GM19239 (cell line): ENCODE measurements at places on chromosomes 4 and X.

- DNase-seq: no peak
Observed at GRCh38 chr4:52116641-52117040, 65.5 kb downstream of the SPATA18 start.

GRCh38 chr4:151443752-151444151, 34.8 kb downstream of the FHIP1A start:
- DNase-seq: no peak

DNA sequence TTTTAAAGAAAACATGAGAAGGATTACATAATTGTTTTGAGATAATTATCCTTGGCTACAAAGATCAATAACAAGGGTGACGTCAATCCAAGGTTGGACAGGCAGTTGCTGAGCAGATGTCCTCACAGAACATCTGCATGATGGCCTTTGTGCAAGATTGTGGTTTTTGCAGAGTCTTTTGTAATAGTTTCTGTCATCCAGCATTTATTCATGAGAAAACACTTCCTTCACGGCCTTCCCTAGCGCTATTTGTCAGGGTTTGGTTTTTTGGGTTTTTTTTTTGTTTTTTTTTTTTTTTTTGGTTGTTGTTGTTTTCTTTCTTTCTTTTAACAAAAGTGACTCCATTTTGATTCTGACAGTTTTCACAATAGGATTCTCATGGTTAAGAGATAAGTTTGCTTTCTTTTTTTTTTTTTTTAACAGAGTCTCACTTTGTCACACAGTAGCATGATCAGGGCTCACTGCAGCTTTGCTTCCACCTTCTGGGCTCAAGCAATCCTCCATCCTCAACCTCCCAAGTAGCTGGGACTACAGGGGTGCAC, 31.5 kb upstream of the ELF2 start:
- DNase-seq: no peak

- DNase-seq: no peak
Observed at GRCh38 chr4:98150092-98150761, 7.0 kb upstream of the STPG2 start.

DNA sequence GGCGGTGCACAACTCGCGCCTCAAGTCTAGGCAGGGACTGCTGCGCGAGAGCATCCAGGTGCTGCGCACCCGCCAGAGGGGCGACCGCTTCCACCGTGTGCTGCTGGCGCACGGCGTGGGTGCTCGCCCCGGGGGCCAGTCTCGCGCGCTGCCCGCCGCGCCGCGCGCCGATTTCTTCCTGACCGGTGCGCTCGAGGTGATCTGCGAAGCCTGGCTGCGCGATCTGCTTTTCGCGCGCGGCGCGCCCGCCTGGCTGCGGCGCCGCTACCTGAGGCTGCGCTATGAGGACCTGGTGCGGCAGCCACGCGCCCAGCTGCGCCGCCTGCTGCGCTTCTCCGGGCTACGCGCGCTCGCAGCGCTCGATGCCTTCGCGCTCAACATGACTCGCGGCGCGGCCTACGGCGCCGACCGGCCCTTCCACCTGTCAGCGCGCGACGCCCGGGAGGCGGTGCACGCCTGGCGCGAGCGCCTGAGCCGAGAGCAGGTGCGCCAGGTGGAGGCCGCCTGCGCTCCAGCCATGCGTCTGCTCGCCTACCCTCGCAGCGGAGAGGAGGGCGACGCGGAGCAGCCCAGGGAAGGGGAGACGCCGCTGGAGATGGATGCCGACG, 1.3 kb downstream of the CHST7 start:
- no peak for DNase-seq

DNA sequence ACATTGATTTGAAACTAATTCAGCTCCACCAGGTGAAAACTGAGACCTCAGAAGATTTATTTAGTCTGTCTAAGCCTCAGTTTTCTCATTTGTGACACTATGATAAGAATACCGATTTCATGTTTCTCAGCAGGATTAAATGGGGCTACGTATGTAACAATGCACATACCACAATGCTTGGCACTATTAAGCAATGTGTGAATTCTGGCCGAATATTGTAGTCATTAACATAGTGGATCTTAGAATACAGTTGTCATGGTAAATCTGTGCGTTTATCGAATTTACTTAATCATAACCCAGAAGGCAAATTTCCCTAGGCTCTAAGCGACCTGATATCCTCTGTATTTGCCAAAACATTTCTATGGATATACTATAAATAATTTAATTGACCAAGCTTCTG, 69.1 kb downstream of the TMA16 start:
- no peak for DNase-seq

GRCh38 chrX:72023071-72023470, 108.6 kb downstream of the RTL5 start:
- DNase-seq: no peak

DNA sequence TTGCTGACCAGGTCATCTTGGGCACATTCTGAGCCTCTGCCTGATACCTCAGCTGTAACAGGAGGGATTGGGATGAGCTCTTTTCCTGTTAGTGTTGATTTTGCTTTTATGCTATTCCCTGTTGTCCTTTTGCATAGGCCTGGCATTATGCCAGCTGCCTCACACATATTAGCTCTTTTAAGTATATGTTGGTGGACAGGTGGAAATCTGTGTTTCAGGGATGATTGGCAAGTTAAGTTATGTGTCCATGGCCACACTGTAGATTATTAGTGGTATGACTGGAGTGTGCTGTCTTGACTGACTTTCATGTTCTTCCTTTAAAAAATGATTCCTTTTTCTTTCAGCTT, 28.9 kb downstream of the NSD2 start:
- DNase-seq: no peak

- DNase-seq: no peak
Observed at GRCh38 chr4:83305187-83305586, 20.6 kb upstream of the COQ2 start.

DNA sequence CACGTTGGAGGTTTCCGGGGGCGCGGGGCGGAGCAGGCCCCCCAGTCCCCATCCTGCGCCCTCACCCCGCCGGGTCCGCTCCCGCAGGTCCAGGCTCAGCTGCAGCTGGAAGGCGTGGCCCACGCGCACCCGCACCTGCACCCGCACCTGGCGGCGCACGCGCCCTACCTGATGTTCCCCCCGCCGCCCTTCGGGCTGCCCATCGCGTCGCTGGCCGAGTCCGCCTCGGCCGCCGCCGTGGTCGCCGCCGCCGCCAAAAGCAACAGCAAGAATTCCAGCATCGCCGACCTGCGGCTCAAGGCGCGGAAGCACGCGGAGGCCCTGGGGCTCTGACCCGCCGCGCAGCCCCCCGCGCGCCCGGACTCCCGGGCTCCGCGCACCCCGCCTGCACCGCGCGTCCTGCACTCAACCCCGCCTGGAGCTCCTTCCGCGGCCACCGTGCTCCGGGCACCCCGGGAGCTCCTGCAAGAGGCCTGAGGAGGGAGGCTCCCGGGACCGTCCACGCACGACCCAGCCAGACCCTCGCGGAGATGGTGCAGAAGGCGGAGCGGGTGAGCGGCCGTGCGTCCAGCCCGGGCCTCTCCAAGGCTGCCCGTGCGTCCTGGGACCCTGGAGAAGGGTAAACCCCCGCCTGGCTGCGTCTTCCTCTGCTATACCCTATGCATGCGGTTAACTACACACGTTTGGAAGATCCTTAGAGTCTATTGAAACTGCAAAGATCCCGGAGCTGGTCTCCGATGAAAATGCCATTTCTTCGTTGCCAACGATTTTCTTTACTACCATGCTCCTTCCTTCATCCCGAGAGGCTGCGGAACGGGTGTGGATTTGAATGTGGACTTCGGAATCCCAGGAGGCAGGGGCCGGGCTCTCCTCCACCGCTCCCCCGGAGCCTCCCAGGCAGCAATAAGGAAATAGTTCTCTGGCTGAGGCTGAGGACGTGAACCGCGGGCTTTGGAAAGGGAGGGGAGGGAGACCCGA, 14.0 kb downstream of the SHOX start:
- no peak for DNase-seq

GRCh38 chrX:21699136-21699535, 41.0 kb upstream of the KLHL34 start:
- DNase-seq: no peak

DNA sequence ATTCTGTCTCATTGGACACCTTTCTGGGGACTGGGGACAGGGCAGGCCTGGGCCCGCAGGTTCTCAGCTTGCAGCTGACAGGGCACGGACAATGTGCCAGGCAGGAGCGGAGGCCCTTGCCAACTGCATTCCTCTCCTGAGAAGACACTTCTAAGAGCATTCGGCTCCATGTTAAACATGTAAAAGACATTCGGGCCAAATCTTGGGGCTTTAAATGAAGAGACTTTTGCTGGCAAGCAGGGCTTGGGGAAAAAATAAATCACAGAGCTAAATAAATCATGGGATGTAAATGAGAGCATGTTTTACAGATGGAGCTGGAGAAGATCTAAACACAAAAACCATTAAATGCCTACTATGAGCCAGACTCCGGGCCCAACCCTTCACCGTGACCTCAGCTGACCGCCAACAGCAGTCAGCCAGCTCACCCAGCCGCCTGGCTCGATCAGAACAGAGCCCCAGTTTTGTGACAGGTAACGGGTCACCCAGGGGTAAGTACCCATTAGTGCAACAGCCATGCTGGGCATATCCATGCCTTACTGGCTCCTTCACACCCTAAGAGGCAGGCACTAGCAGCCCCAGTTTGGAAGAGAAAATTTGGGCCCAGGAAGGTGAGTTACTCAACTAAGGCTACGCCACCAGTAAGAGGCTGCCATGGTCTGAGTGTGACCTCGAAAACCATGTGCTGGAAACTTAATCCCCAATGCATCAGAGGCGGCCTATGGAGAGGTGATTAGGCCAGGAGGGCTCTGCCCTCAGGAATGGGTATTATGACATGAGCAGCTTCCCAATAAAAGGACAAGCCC, 14.7 kb downstream of the WDR1 start:
- DNase-seq: no peak

DNA sequence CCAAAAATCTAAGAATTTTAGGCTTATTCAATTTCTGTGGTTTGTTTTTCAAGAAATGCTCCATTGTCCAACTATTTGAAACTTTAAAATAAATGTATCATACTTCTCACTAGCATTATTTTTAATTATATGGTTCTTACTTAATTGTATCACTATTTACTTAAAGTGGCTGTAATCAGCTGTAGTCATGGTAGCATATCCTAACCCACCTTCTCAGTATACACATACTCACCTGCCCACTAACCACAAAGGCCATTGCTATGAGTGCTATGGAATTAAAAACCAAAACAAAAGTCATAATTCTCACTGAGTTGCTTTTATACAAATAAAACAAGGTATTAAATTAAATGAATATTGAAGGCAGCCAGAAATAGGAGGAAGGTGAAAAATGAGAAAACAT, 5.0 kb downstream of the FBXO8 start:
- DNase-seq: no peak

DNA sequence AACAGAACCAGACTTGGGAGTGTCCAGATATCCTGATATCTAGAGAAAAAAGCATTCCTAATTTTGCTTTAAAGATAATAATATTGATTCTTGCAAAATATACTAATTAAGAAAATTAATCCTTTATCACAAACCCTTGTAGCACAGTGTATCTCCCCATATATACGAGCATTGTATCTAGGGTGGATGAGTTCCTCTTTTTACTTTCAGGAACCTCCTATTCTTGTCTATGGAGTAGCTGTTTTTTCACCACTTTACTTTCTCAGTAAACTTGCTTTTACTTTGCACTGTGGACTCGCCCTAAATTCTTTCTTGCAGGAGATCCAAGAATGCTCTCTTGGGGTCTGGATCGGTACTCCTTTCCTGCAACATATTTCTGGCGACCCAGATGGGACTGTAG, 103.9 kb downstream of the GLUD2 start:
- no peak for DNase-seq

DNA sequence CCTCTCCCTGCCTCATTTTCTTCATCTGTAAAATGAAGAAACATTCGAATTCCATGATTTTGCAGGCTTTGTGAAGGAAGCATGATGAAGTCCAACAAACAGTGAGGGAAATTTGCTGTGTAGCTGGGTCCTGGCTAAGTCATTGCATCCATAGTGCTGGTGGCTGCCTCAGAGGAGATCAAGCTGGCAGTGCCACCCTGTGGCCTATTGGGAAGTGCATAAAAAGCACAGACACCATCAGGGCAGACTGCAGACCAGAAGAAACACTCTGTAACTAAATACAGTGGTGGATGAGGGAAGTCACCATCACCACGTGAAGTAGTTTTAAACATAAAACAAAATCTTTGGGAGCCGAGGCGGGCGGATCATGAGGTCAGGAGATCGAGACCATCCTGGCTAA, 40.7 kb upstream of the DDX3X start:
- no peak for DNase-seq

DNA sequence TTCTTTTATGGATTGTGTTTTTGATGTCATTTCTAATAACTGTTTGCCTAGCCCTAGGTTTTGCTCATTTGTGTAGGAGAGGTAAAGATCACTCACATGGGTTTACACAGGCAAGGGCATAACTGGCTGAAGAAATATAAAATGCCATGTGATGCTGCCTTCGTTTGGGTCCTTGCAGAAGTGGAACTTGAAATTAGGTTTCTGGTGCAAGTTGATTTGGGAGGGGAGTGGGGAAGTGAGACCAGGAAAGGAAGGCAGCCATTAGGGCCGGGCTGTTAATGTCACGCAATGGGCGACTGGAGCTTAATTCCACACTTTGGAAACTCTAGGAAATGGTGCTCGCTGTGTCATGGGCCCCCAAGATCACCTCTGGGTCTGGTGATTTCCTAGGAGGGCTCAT, 14.5 kb downstream of the CLCN4 start:
- no peak for DNase-seq

GRCh38 chrX:71846429-71846828, 64.2 kb upstream of the NHSL2 start:
- no peak for DNase-seq

GRCh38 chrX:70168238-70169188, 8.8 kb upstream of the DGAT2L6 start:
- no peak for DNase-seq

DNA sequence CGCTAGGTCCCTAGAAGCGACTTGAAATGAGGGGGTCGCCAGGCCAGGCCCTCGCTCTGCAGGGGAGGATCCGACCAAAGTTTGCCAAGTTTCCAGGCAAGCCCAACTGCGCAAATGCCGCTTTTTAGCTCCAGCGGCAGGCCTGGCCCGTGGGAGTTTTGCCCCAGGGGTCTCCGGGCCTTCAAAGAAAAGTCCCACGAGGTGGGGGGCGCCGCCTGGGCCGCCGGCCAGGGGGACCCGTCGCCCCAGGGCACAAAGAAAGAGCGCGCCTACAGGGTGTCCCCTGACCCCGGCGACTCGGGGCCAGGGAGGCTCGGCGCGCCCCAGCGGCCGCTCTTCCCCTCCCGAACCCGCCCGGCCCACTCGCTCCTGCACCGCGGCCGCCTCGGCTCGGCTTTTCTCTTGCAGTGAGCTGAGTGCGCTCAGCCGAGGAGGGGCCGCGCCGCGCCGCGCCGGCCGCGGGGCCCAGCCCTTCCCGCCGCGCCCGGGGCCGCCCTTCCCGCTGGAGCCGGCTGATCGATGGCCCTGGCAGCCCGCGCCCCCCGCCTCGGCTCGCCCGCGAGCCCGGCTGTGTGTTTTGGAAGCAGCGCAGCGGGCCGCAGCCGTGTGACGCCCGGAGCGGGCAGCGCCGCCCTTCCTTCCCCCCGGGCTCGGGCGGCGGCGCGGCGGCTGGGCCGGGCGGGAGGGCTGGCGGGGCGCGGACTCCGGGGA, 754 bp upstream of the KLF3 start:
- peak; percentile 76 for DNase-seq

DNA sequence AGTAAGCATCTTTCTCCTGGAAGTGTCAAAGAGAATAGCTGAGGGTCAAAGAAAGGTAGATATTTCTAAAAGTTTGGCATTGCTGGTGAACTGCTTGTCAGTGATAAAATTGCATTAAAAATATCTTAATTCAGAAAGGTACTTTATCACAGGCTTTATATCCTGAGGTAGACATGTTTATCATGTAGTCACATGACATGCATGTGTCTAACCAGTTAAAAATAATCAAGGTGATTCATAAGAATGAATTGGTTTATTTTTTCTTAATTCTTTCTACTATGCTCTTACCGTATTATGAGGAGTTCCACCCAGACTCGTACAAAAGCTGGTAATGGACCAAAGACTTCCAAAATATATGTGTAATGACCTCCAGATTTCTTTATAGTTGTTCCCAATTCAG, 6.1 kb downstream of the SLC7A11 start:
- no peak for DNase-seq
